ENCODE measurements at places on chromosomes 1 and 21.

GRCh38 chr1:44594353-44594752 lies 79.9 kb downstream of the TMEM53 start:
- DNase-seq, result no peak

GRCh38 chr1:65147424-65148177 lies 402 bp upstream of the AK4 start:
- DNase-seq, result peak; percentile 13

DNA sequence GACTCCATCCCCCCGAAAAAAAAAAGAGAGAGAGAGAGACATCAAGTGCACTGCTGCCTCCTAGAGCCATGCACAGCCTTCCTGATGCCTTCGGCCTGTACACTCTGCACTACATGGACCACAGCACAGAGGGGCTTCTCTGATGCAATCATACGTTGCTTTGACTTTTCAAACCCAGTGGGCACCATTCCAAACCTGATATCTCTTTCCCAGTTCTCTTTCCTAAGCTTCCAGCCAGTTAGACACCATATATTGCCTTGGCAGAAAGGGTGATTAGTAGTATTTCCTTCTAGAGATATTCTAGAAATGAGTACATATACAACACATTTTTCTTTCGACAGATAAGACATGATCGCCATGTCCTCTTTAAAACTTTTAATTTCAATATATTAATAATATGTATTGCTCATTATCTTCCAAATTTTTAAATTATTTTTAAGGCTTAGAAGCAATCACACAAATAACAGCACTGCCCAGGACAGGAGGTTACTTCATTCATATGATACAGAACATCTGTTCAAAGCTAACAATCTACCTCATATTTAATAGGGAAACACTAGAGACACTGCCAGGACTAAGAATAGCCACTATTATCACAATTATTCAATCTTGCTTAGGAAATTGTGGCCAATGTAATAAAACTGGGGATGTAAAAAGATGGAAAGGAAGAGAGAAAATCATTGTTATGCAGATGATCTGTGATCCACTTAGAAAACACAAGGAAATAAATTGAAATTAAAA lies 9.9 kb downstream of the CLCA1 start:
- no peak for DNase-seq

GRCh38 chr1:205204552-205204951 lies 7.0 kb downstream of the DSTYK start:
- no peak for DNase-seq

DNA sequence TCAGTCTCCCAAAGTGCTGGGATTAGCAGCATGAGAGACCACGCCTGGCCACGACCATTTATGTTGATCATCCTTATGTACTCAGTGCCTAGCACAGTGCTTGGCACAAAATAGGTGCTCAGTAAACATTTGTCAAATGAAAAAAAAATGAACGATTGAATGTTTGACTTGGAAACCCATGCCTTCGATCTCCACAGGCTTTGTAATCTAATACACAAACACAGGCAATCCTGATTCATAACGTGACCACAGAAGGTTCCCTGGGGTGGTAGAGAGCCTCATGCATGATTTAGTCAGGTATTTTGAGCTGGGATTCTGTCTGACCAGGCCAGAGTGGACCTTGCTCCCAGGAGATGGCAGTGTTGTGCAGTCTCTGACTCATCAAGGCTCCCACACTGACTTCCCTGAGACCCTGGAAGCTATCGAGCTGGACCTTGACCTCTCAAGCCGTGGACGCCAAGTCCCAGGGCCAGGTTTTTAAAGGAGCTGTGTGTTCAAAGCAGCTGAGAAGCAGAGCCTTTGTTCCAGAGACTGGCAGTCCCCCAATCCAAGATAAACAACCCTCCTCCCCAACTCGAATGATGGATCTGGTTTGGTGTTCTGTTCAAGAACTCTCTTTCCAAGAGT lies 81.1 kb downstream of the PGM1 start:
- DNase-seq, result peak; percentile 9

DNA sequence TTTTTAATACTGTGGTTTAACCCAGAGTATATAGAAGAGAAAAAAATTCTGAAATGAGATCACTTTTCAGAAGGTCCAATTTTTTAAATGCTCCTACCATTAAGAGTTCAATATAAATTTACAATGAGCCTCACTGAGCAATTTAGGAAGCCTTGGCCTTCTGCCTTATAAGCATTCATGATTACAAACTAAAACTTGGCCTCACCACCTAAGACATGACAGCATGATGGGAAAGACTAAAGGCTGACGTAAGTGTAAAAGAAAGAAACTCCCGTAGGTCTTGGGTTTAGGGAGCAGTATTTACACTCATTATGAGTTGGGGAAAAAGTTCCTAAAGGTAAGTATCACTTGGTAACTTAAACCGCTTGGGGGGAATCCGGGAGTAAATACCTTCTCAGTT lies 70.7 kb upstream of the ESRRG start:
- no peak for DNase-seq

DNA sequence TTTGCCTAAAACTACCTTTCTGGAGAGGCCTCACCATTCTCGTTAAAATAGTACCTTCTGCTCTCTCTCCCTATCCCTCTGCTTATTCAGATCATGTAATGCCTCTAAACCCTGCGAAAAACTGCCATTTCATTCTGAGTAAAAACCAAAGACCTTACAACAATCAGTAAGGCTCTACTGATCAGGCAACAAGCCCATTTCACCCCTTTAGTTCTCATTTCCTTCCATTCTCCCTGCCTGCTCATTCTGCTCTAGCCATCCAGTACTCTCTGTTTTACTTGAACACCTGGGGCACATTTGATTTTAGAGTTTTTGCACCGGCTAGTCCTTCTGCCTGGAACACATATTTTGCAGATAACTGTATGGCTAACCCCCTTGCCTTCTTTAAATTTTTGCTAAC lies 187.8 kb downstream of the COQ8A start:
- no peak for DNase-seq

DNA sequence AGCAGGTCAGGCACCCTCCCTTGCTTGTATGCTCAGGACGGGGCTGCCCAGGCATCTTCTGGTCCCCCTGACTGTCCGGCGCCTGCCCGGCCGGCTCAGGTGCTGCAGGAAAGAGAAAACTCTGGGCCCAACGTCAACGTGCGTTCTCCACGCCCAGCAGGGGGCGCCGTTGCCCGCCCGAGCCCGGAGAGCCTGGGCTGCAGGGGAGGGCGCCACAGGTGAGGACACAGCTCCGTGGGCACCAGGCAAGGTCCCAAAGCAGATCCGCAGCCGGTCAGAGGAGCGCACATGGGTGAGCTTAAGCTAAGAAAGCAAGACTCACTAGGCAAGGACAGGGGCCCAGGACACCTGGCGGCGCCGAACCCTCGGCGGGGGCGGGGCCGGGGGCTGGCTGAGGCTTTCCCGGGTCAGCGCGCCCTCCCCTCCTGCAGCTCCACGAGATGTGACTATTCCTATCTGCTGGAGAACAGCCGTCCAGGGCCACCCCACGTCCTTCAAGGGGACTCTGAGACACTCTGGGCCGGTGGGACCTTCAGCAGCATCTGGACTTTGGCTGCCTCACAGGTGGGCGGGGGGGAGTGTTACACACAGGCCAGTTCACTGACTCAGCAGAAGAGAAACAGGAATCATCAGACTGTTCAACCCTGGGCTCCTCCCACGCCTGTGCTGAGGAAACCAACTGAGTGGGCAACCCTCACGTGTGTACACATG lies 29.3 kb downstream of the KRTAP10-1 start:
- DNase-seq, result peak; percentile 72

DNA sequence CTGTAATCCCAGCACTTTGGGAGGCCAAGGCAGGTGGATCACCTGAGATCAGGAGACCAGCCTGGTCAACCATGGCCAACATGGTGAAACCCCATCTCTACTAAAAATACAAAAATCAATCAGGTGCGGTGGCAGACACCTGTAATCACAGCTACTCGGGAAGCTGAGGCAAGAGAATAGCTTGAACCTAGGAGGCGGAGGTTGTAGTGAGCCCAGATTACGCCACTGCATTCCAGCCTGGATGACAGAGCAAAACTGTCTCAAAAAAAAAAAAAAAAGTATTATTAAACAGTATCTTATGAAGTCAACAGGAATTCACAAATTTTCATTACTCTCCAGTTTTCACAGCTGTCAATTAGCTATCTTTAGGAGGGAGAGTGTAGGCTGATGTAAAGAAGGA lies 3.8 kb downstream of the ACBD6 start:
- DNase-seq, result no peak

DNA sequence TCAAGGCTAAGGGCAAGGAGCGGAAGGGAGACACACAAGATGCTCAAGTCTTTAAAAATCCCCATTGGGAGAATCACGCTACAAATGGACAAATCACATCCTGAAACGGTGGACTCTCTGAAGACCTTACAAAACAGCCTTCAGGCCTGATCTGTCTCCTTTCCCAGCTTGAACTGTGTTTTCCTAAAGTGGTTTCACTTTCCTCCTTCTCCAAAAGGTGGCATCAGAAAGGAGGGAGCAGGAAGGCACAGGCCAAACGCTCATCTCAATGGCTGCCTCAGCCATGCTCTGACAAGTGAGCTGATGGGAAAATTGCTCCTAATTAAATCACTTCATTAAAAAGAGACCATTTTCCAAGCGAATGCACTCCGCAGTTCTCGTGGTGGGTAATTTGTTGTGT lies 47.7 kb downstream of the UTP25 start:
- no peak for DNase-seq

DNA sequence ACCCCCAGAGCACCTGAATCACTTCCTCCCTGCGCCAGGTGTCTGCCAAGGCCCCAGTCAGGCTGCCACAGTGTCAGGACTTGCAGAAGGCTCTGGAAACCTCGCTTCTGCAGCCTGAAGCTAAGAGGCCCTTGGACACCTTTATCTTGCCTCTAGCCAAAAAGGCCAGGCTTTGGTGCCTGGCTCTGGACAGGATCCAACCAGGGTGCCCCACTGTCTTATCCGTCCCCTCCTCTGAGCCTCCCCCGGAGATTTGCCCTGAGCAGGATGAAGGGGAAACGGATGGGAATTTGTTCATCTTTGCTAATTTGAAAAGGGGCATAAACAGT lies 12.8 kb upstream of the CLSTN1 start:
- no peak for DNase-seq

GRCh38 chr1:32240140-32240951 lies 6.7 kb upstream of the FAM167B start:
- DNase-seq, result peak; percentile 61

DNA sequence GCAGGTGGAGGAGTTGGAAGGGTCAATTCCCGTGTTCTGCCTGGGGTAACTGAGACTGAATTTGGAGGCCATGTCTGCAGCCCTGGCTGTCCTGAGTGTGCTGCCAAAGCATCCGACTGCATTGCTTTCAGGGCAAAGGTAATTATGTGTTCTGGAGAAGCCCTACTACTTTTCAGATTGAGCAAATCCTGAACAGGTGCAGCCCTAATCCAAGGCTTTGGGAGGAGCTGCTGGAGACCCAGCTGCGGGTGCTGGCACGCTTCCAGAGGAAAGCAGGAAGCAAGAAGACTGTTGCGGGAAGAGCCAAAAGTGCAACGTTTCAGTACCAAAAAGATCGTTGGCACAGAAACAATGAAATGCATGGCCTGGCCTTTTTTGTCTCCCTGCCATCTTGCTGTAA lies 73.7 kb upstream of the NRIP1 start:
- DNase-seq, result no peak

GRCh38 chr1:107264561-107264960 lies 123.7 kb downstream of the NTNG1 start:
- peak; percentile 4 for DNase-seq

GRCh38 chr1:184791550-184791900 lies 36.9 kb upstream of the EDEM3 start:
- DNase-seq, result no peak

DNA sequence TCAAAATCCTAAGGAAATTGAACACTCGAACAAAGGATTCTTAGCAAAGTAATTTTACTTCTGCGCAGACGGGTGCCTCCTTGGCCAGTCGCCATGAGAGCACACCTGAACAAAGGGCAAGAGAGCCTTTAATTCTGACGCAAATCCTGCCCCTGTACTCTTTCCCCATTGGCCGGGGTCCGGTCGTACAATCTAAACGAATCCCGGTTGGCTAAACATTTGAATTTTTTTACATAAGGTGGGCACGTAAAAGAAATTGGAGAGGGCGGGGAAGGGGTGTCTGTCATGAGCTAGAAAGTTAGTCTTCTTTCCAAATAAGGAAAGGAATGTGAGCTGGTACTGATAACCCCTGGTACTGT lies 8.2 kb upstream of the IL22RA1 start:
- DNase-seq, result no peak

GRCh38 chr1:9280015-9280860 lies 12.5 kb upstream of the SPSB1 start:
- DNase-seq, result no peak

- DNase-seq, result no peak
Observed at GRCh38 chr1:32865639-32866405, 4.9 kb downstream of the FNDC5 start.

DNA sequence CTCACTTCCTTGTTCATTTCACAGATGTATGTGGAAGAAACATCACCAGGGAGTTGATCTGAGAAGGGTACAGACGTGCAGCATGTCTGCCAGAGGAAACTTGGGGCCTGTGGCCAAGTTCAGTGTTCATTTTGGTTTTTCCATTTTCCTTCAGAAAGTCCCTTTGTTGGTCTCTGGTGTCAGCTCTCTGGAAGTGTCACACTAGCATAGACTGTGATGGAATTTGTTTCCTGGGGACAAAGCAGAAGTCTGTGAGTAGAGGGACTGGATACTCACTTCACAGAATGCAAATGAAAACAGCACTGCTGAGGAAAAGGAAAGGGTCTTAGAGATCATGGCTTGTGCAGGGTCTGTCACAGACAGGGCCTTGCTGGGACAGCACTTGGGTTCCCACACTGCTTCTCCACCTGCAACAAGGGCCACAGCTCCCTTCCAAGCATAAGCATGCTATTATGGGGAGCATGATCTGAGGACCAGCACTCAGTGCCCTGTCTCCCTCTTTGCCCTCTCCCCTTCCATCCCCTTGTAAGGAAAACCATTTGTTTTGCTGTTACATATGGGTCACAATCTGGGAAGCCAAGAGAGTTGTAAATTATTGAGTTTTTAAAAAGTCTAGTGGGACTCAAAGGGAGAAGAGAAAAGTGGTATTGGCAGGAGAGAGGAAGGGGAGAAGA lies 31.4 kb upstream of the CD84 start:
- DNase-seq, result no peak

DNA sequence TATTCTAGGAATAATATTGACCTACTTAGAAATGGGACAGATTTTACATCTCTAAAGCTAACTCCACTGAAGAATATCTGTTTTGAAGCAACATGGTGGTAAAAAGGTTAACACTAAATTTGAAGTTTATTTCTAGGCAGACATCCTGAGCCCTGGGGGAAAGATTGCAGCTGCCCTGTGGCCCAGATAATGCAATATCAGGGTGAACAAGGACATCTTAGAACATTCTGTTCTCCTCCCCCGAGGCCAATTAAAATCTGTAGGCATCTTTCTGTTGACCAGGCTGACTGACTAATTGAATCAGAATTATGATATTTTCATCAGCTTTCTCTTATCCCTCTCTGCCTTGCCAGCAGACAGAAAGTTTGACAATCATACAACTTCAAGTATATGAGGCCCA lies 149.8 kb upstream of the DUSP10 start:
- no peak for DNase-seq

All from germinal center (tissue), 1 donor.